ENCODE measurements at places on chromosomes 11 and 22.

DNA sequence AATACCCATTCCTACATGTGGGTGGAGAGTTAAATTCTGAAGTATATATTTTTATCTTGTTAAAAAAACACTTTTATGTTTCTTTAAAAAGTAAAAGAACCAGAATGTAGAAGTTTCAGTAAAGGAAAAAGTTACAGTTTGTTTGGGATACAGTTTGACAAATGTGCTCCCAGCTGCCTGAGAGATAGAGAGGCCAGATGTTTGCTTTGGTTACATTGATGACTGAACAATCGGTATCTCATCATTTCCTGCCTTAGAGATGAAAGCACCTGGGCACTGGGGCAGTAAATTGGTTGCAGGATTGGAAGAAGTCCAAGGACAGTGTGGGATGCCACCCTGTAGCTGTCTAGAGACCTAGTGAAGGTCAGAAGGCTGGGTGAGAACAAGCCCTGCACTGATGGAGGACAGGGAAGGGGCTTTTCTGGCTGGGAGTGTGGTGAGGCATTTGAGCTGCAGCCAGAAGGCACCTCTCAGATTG lies 16.6 kb downstream of the MED15 start:
- DNase-seq, result no peak

DNA sequence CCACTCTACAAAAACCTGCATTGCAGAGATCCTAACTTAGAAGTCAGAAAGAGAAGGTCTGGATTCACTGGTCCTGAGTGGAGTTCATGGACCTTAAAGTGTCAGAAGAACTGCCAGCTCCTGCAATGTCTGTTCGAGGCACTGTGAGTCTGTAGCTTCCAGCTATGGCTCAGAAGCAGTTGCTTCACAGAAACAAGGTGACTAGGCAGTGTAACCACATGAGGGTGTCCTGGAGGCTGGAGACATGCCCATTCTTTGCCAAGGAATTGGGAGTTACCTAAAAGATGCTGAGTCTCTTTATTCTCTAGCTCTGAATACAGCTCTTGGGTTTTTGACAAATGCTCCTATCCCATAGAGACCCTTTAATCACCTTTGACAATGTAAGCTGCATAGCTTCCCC lies 130.5 kb downstream of the SPON1 start:
- DNase-seq, result no peak

DNA sequence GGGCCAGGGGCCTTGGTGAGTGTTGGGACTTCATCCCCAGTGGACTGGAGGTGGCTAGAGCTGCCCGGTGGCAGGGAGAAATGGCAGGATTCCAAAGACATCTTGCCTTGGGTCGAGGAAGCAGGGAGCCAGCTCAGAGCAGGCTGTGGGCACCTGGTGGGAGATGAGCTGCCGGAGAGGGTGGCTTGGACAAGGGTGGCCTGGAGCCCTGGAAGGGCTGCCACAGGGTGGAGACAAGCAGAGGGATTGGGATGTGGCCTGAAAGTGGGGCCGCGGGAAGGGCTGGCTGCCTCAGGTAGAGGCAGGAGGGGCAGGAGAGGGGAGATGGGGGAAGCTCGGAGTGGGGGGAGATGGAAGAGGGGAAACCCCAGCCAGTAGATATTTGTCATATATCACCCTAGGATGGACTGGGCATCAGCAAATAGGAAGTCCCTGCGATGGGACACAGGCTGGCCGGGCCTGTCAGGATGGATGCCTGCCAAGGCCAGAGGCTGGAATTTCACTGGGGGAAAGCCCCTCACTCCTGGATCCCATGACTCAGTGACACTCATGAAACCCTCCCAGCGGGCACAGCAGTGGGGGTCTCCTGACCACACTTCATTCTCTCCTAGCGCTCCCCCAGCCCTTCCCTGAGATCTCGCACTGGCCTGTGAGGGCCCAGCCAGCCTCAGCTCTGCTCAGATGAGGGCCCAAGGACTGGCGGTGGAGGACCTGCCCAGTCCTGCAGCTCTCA lies 72.0 kb upstream of the SHISAL1 start:
- no peak for DNase-seq

- DNase-seq, result no peak
Measured at GRCh38 chr11:65295001-65295400, 19.7 kb upstream of the CDC42EP2 start.

- no peak for DNase-seq
Measured at GRCh38 chr11:59877325-59877724, 1.3 kb upstream of the OOSP3 start.

DNA sequence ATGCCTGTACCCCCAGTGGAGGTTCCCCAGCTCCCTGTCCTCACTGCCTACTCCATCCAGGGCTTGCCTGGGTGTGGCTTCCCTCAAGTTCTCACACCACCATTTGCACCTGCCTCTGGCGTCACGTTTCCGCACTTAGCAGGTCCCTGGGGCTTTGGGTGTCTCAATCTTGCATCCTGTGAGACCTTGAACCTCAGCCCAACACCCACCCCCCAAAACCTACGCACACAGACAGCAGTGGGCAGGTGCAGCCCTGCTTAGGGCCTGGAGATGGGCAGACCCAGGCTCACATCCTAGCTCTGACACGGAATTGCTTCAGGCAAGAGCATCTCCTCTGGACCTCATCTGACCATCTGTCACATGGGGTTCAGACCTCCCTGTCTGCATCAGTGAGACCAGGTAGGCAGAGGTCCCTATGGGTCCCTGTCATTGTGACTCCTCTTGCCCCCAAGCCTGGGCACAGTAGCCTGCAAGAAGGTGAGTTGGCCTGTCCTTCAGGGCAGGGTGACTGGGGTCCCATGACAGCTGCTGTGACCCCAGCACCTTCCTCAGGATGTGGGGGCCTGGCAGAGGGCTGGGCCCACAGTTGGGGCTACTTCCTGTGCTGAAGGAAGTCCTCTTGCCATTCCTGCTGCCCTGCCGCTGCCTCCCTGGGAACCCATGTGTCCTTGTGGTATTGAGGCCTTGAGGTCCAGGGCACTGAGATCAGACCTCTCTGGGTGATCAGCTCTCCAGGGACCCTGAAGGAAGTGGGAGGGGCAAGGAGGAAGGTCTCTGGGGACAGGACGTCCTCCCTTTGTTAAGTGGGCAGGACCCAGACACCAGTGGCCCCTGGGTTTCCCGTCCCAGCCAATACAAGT lies 2.0 kb downstream of the SIPA1 start:
- no peak for DNase-seq

- DNase-seq, result no peak
Measured at GRCh38 chr11:75966537-75967287, 151.7 kb downstream of the UVRAG start.

DNA sequence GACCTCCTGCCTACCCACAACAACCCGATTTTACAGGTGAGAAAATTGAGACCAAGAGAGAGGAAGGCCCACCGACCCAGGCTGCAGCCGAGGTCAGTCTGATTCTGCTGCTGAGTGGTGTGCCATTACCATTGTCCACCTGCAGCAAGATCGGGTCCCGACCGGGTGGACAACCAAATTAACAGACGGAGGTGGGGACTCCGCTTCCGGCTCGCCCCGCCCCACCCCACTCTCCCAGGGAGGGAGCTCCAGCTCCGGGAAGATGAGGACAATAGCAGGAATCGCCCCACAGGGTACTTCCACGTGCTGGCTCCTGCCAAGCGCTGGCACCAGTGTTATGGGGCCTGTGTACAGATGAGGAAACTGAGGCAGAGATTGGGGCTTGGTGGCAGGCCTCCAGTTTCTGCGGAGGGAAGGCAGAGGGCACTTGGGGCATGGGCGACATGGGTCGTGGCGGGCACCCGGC lies 425 bp upstream of the KDELR3 start:
- DNase-seq, result no peak

DNA sequence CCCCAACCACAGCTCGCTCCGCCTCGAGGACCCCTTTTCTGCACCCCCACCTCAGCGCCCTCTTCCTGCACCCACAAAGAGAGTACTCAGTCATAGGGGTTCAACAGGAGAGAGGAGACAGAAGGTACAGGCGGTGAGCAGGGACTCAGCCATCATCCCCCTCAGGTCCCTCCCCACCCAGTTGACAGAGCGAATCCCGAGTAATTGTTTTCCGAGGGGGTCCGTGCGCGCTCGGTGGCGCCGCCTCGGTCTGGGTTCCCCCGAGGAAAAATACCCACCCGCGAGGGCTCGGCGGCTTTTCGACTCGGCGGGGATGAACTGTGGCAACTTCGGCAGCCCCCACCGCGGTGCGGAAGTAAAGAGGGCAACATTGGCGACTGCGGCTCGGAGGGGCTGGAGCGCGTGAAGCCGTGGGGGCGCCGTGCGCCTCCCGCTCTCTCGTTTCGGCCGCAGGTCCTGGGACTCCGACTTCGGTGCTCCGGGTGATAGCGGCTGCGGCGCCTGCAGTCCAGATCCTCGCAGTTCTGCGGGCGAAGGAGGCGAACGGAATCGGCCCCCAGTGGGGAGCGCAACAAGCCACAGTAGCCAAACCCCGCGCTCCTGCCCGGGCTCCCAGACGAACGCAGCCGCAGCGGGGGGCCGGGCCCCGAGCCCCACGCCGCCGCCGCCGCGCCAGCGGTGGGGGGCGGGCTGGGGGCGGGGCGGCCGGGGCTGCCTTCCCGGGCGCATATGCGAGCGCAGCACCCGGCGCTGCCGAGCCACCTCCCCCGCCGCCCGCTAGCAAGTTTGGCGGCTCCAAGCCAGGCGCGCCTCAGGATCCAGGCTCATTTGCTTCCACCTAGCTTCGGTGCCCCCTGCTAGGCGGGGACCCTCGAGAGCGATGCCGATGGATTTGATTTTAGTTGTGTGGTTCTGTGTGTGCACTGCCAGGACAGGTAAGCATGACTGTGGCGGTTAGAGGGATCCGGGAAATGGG lies at the start of gene NELL1:
Gene NELL1, plus strand, starts transcription at position 743 of the 976 bp plus-strand sequence.
- no peak for DNase-seq

All from NCI-H446 (cell line).